ENCODE measurements at places on chromosomes 16 and 17.

DNA sequence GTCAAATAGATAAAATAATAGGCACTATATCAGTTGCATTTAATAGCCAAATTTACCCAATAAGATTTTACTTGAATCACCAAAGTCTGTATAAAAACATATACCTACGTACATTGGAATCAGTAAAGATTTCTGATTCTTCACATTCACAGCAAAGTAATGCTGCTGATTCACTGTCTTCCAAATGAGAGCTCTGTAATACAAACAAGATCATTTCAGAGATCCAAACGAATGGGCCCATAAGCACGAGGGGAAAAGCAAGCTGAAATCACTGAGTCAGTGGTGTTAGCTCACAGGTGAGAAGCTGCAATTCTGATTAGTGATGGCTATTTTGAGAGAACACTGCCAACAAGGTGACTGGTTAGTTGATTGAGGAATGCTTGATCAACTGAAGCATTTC is 81.3 kb downstream of the SSH2 start:
- DNase-seq: no peak

GRCh38 chr17:73203135-73203787 is 10.4 kb downstream of the COG1 start:
- no peak for DNase-seq

- no peak for DNase-seq
These were observed 7.4 kb upstream of the OR1A2 start for GRCh38 chr17:3189961-3190360.

- no peak for DNase-seq
These were observed 12.6 kb upstream of the TCF25 start for GRCh38 chr16:89860747-89861304.

DNA sequence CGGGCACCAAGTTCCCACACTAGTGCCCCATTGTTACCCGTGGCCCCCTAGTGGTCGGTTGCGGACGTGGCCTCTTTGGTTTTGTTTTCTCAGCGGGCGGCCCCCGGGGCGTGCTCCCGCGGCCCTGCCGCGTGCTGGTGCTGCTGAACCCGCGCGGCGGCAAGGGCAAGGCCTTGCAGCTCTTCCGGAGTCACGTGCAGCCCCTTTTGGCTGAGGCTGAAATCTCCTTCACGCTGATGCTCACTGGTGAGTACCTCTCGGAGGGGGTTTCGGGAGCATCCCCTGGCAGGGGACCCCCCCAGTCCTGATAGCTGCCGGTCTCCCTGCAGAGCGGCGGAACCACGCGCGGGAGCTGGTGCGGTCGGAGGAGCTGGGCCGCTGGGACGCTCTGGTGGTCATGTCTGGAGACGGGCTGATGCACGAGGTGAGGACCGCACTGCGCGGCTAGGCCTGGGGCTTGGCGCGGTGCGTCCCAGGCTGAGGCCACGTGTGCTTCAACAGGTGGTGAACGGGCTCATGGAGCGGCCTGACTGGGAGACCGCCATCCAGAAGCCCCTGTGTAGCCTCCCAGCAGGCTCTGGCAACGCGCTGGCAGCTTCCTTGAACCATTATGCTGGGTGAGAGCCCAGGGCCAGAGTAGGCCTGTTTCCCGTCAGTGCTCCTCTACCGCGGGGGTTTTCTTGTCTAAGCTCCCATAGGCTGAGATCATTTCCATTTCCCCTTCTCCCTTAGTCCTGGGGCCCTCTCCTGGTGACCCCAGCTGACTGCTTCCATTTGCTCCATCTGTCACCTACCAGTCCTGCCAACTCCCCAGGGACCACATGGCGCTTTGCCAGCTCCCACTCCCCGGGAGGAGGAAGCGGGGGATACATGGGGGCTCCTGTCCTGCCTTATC is 1.7 kb downstream of the SPHK1 start:
- no peak for DNase-seq

DNA sequence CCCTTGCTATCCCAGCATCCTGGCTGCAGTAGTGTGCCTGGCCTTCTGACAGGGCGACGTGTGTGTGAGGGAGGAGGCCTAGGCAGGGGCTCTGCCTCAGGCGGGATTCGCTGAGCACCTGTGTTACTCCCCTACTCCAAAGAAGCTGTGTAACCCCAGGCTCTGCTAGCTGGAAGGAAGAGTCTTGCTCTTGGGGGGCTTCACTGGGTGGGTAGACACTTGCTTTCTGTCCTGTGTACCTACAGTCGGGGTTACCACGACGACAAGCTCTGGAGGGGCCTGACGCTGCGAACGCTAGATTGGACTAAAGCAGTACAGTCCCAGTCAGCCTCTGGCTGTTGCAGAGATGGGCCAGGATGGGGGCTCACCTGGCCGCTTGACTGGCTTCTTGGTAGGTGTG is 9.5 kb downstream of the EXOC7 start:
- DNase-seq: no peak

GRCh38 chr16:61182391-61182790 is 853.8 kb downstream of the CDH8 start:
- DNase-seq: no peak

DNA sequence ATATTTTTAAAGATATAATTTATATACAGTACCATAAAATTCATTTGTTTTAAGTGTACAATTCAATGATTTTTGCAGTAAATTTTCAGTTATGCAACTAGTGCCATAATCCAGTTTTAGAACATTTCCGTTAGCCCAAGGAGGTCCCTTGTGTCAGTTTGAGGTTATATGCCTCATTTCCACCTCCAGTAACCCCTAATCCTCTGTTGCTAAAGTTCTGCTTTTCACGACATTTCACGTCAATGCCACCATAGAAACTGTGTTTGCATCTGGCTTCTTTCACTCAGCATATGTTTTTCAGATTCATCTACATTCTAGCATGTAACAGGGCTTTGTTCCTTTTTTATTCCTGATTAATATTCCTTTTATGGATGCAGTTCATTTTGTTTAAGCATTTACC is 42.4 kb upstream of the NUDT7 start:
- DNase-seq: no peak

DNA sequence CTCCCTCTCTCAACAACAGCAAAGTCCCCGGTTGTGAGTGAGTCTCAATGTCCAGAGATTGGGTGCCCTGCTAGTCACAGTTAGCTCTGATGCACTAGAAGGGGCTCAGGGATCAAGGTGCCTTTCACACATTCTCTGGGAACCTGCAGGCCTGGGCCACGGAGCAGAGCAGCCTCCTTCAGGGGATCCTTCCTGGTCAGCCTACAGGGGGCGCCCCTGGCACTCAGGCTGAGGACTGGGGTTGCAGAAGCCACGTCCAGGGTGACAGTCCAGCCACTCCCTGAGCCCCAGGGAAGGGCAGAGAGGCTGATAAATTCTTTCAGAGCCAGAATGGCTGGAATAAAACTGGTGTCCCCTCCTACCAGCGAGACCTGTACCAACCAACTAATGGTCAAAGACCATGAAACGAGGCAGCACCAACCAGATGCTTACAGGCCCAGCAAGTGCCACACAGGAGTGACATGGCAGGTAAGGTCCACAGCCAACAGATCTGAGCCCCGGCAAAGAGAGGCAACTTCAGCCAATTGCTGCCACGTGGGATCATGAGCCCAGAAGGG is 43.5 kb downstream of the ST3GAL2 start:
- DNase-seq: no peak

DNA sequence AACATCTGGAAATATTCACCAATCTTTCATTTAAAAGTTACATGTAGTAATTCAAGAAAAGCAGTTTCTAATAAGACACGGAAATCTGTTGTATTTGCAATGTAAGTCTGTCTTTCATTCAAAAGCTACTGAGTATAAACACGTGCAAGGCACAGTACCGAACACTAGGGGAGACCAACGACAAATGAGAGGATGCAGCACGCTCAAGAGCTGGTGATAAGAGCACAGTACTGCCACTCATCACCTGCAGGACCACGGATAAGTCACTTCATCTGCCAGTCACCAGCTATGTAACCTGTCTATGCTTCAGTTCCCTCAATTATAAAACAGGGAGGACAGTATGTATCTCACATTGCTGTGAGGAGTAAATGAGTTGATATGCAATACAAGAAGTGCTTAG is 67.1 kb downstream of the CLEC18A start:
- no peak for DNase-seq

DNA sequence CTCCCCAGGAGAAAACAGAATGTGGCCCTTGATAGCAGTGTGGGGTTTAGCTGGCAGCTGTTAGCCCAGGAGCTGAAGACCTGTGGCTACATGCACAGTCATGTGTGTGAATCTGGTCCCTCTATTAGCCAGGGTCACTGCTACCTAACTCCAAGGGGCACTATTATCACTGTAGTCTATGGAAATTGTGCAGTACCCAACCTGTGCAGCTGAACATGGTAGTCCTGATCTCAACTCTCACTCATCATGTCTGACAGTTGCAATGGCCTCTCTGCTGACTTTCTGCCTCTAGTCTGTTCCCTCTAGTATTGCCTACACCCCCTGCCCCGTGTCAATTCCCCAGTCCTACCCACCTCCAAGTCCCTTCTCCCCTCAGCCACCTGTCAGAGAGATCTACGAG is 67.4 kb downstream of the RAB11FIP4 start:
- DNase-seq: no peak

- no peak for DNase-seq
These were observed 417.1 kb downstream of the TMEM114 start for GRCh38 chr16:8173111-8173644.

DNA sequence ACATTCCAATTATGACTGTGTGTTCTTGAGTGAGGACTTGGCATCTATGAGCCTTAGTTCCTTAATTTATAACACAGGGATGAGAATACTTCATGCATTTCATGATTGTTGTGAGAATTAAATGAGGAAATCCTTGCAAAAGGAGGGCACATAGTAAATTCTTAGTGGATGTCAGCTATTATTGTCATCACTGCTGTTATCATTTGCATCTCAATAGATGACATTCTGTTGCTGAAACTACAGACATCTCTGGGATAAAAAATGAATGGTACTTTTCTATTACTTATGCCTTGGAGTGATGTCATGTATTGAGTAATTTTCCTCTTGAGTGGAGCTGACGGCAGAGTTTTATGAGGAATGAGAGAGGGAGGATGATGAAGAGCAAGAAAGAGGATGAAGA is 184.4 kb upstream of the CDH11 start:
- no peak for DNase-seq

DNA sequence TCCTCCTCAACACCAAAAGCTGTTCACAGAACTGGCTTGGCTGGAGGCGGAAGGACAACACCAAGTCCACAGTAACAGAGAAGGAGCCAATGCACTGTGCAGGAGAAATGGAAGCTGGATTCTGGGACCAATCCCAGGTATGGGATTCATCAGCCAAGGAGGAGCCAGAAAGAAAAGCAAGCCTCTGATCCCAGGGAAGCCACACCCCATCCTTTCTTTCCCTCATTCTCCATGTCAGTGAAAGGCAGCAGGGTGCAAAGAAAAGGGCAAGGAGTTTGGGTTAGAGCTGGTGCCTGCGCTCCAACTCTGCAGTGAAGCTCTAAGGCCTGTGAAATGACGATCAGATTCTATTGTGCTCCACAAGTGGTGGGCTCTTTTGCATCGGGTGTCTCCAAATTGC is 11.0 kb downstream of the DCAKD start:
- DNase-seq: no peak

DNA sequence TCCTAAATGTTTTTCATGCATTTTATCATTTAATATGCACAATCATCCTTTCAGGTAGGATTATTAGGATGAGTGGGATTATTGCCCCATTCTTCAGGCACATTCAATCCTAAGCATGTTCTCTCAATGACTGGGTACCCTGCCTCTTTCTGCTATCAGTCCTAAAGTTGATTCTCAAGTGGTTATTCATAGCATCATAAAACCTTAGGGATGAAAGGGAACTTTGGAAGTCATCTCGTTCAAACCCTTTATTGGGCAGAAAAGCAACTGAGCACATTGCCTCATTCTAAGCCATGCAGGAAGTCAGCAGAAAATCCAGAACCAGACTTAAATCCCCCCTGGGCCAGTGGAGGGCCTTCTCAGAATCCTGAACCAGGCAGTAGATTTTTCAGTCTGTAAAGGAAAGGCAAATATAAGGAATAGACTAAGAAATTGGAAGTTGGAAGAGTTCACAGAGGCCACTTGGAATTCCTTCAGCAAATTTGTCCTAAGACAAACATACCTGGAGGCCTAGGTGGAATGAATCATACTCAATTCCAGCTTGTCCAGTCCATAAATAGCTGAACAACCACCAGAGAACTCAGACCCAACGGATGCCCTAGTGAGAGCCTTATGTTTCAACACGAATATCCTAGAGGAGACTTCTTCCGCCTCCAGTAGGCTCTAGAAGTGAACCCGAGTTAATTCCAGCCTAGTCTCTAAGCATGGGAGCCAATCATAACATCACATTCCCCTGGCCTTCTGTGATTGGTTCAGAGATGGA is 62.7 kb downstream of the IRX6 start:
- no peak for DNase-seq

DNA sequence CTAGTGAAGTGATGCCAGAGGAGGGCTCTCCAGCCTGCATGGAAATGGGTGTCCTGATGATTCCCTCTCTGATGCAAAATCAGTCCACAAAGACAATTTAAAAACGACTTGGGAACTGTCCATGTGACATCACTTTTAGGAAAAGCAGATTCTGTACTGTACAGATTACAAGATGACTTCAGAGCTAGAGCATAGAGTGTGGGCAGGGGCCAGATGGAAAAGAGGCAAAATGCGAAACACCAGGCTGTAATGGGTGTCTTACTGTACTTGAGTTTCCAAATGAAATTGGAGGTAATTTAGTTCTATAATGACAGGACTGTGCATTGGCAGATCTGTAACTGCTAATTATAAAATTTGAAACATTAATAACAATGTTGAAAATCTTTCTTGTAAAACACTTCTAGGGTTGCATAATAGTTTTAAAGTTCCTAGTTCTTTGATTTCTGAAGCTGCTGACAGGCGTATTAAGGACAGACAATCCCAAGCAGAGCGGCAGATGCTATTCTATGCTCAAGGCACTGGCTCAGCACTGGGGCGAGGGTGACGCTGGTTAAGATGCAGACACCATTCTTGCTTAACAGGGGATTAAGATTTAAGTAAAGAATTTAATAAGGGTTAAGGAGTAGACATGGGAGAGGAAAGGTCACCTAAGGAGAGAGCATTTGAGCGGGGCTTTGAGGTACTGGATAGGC is 29.6 kb downstream of the OGFOD1 start:
- DNase-seq: no peak

GRCh38 chr17:50199803-50200456 is 1.5 kb downstream of the COL1A1 start:
- no peak for DNase-seq

DNA sequence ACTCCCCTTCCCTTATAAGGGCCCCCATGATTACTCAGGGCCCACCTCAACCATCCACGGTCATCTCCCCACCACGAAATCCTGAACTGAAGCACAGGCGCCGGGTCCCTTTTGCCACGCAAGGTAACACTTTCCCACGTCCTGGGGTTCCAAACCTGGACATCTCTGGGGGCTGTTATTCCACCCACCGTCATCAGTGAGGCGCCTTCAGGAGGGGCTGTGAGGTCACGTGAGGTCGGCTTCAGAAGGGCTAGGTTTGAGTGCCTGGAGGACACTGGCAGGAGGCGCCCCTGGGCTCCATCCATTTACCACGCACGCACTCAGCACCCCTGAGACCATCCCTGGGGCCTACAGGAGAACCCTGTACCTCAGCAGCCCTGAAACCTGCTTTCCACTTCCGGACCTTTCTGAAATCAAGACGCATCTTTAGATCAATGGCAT is 4.1 kb downstream of the CD2BP2 start:
- no peak for DNase-seq

- no peak for DNase-seq
These were observed 125.7 kb upstream of the CDH5 start for GRCh38 chr16:66240631-66241395.
